ENCODE measurements at places on chromosomes 4 and X.

DNA sequence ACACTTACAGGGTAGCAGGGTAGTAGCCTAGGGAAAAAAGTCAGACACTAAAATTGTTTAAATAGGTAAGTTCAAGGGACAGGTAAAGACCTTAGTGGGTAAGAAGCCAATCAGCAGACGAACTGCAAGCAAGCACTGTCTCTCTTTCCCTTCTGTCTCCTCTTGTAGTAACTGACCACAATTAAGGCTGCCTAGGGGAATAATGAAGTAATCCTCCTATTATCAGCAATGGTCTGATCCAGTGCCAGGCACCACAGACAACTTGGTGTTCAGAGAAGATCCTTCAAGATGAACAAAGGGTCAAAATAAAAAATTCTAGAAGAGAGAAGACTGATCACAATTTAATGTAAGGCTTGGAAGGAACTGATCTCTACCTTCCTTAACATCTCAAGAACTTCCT, 62.9 kb downstream of the ELOVL6 start:
- DNase-seq = no peak

DNA sequence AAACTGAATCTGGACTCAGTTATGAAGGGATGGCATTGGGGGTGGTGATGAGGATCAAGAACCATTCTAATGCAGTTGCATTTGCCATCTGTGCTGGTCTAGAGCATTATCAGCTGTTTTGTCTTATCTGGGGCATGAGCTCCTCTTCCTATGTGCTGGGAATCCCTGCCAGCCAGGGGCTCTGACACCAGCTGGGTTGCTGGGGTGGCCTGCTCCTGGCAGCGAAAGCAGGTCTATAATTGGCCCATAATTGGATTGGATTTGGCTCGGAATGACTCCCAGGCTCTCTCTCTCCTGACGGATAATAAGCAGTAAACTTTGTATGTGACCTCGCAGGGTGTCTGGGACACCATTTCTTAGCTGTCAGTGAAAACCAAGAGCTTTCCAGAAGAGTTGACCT, 34.1 kb downstream of the SMPX start:
- no peak for DNase-seq

DNA sequence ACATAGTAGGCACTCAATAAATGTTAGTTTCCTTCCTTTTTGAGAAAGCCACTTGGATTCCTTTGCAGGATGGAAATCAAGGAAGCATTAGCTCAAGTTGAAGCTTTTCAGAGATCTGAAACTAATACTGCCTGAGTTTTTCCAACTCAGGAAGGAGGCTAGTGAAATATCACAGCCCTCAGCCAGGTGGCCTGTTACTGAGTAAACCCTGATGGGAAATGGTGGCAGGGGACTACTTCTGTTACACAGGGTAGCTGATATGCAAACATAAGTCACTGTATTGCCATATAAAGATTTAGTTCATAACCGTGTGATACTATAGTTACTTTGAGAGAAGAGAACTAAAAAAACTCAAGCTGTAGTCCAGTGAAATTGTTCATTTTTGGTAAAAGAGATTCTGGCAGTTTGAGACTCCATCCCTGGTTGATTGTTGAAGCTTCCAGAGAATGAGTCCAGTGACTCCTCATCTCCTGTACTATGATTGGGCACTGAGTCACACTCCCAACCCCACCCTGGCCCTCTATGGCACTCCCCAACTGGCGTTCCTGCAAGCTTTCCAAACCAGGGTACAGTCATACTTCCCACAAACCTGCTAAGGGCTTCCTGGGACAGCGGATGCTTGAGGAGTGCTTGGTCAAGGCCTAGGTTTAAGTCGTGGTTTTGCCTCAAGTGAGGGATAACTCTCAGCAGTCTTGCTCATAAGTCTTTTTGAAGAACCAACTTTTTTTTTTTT, 81.8 kb downstream of the MID1IP1 start:
- DNase-seq = no peak

GRCh38 chr4:28822163-28822562, 1898.0 kb upstream of the PCDH7 start:
- DNase-seq = no peak

DNA sequence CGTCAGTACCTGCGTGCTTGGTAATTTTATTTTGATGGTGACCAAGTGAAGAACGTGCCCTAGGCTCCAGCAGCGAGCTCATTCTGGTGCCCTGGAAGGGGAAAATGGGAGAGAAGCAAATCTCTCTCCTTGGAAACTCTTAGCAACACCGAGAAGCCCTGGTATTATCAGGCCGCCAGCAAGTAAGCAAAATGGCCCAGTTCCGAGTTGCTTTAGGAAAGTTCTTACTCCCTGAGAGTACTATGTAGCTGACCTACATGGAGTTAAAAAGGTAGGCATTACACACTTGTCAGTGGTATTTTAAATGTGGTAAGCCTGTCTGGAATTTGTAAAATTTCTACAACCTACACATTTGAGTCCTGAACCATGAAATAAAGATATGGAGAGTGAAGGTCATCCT, 146.4 kb downstream of the CPEB2 start:
- DNase-seq = no peak

- DNase-seq = no peak
Measured at GRCh38 chr4:2608291-2608690, 71.8 kb downstream of the FAM193A start.

Data from non-pigmented ciliary epithelial cell (primary cell).